Urinary bladder (tissue), 4 donors: ENCODE measurements at places on chromosomes 13 and 19. TPM values are rescaled to one million over a fixed set of nuclear protein-coding genes. Genes with fewer than 3 reads are reported as not detected.

TPGS1 gene
- total RNA-seq = 9.3 TPM

SIAH3 gene
- 0.16 TPM for total RNA-seq

GRCh38 chr13:27427641-27428040, 3.2 kb downstream of the GTF3A start:
- no peak for DNase-seq

DNA sequence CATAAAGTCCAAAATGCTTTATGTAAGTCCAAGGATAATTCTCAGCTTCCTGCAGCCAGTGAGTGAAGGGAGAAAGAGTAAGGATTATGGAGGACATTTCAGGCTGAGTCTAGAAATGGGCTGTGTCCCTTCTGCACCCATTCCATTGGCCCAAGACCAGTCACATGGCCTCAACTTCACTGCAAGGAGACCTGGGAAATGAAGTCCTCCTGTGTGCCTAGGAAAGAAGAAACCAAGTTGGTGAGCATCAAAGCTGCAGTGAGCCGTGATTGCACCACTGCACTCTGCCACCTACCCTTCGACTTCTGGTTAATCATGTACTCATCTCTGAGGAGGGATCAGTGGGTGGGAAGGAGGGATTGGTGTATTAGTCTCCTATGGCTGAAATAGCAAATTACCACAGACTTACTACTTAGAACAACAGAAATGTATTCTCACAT, 3.6 kb upstream of the CD37 start:
- no peak for DNase-seq

GRCh38 chr13:92849381-92849780, 377.2 kb upstream of the GPC6 start:
- DNase-seq = no peak

DNA sequence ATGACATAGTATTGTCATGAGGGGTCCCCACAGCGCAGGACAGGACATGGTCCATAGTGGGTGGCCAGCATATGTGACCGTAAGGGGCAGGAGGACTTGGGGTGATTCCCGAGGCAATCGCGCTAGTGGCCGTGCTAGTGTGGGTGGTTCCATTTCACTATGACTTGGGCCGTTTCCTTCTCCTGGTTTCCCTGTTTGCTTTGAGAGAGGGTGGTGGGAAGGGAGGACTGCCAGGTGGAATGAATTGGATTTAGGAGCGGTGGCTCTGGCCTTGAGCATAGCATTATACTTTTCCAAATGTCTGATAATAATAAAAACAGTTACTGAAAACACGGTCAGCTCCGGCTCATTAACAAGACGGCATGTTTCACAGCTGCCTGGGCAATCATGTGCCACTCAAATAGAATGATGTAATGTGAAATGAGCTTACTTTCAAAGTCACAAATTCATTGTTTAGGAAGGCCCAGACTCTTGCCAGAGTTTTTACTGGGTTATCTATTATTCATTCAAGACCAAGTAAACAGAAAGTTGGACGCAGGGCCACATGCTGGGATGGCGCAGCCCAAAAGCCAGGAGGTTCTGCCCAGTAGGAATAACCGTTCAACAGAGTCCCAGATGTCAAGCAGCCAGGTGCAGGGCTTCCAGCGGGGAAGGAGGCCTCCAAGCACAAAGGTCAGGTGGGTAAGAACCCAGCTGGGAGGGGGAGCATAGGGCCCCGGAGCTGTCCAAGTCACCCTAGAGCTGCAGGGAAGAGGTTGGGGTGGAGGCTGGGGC, 19.6 kb upstream of the SLC15A1 start:
- DNase-seq = no peak

DNA sequence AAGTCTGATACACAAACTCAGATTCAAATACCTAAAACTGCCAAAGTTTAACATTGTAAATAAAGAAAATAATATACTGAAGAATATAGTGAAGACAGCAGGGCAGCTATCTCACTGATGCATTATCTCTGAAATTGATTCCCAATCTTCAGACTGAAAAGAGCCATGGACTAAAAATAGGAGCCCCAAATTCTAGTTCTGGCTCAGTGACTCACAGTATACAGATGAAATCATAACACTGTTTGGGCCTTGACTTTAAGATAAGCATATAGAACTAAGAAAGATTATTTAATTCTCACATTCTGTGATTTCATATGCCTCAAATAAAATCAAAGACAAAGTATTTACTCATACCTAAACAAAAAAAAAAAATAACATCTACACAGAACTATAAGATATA, 53.9 kb downstream of the RBM26 start:
- no peak for DNase-seq
